Suppressor macrophage treated with lipopolysaccharide for 4 hours (primary cell): ENCODE measurements at places on chromosomes 3 and 15.
A peak's percentile ranks its signal among the peaks of the same experiment; 100 is the strongest.

DNA sequence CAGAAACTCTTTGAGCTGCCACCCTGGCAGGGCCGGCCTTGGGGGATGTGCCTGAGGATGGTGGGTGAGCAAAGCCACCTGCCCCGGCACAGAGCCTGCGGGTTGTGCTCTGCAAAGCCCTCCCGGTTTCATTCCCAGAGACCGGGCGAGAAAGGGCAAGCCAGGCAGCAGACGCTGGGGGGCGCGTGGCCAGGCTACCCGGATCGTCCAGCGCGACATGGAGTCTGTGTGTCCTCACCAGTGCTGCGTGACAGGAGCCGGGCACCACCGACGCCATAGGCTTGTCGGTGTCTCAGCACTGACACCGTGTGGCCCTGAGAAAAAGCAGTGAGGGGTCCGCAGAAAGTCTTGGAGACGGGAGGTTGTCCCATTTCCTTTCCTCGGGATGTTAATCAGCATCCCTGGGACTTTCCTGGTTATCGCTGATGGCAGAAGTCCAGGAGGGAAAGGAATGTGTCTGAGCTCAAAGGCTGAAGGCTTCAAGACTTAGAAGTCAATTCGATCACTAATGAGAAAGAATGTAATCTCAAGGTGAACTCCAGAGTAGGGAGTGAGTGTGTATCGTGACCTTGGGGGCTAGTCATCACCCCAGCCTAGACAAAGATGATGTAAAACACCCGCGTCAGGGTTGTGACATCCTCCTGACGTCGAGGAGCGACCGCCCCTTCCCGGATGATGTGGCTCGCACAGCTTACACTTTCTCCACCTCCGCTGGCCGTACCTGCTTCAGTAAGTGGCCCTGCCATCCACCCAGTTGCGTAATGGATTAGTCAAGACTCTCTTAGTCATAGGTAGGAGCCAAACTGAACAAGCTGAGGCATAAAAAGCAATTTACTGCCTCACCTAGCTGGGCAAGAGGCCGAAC lies 36.3 kb upstream of the PLA2G4E start:
- DNase-seq, result peak; percentile 76

GRCh38 chr3:116413319-116413718 lies 32.0 kb downstream of the LSAMP start:
- no peak for DNase-seq

- DNase-seq, result peak; percentile 91
Observed at GRCh38 chr3:177201700-177202397, 4.6 kb upstream of the TBL1XR1 start.

GRCh38 chr3:60847791-60848190 lies 403.5 kb downstream of the FHIT start:
- peak; percentile 37 for DNase-seq

- no peak for DNase-seq
Observed at GRCh38 chr15:42804739-42805138, 67.8 kb upstream of the CDAN1 start.

GRCh38 chr3:160697637-160698380 lies 20.8 kb downstream of the ARL14 start:
- no peak for DNase-seq

DNA sequence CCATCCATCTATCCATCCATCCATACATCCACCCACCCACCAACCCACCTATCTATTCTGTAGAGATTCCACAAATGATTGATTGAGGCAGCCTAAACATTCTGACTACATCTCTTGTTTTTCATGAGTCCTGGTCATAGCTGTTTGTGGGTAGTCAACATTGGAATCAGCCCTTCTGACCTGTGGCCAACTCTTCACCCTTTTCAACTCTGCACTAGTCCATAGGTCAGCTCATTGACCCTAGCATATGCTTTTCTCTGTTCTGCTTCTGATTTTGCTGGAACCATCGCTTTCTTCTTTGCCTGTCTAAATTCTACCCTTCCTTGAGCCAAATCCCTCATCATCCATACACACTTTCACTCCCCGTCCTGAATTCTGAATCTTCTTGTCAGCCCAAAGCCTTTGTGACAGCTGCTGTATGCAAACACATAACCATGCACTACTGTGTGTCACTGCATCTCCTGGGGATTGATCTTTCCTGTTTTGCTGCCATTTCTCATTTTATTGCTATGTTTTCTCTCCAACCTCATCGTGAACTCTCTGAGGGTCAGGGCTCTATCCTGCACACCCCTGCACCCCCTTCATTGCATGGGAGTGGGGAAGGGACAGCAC lies 16.8 kb upstream of the KCTD6 start:
- DNase-seq, result no peak

DNA sequence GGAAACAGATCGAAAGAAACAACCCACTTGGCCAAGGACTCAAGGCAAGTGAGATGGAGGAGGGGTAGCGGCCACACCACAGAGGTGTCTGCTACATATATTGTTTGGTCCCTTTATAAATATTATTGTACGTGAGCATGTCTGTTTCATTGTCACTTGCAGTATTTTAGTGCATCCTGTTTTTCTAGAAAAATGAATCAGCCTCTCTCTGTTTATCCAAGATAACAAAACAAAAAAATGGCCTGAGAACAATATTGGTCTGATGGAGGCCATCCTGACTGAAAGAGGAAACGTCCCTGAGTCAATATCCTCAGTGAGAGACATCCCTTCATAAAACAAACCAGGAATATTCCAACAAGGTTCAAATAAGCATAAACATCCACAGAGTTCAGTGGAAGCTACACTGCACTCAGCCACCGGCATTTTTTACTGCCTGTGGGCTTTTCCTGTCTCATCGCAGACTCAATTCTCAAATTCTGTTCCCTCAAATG lies 42.0 kb downstream of the WWTR1 start:
- no peak for DNase-seq

GRCh38 chr3:126180477-126181397 lies at the start of gene ALDH1L1:
ALDH1L1 (minus strand) TSS chr3:126180586; CDS start chr3:126160979, 19,607 bp downstream.
- DNase-seq, result no peak

- DNase-seq, result peak; percentile 36
Observed at GRCh38 chr3:18111796-18112232, 313.3 kb downstream of the SATB1 start.

- no peak for DNase-seq
Observed at GRCh38 chr3:181329024-181329423, 339.5 kb upstream of the DNAJC19 start.
